ENCODE measurements at places on chromosomes 7 and 10. TPM values are rescaled to one million over a fixed set of nuclear protein-coding genes. Genes with fewer than 3 reads are reported as not detected.

TRPV5 gene
- polyA plus RNA-seq: not detected

SPAM1 gene
- not detected for polyA plus RNA-seq

TEX36 gene
- not detected for polyA plus RNA-seq

CEP55 gene
- 42.3 TPM for polyA plus RNA-seq

ARHGAP22 gene
- 7.1 TPM for polyA plus RNA-seq

GPR15LG gene
- polyA plus RNA-seq: not detected

NACAD gene
- polyA plus RNA-seq: 3.4 TPM
